ENCODE measurements at places on chromosomes 7 and 10.

- DNase-seq: no peak
Observed at GRCh38 chr7:69596056-69596455, 2.2 kb upstream of the AUTS2 start.

DNA sequence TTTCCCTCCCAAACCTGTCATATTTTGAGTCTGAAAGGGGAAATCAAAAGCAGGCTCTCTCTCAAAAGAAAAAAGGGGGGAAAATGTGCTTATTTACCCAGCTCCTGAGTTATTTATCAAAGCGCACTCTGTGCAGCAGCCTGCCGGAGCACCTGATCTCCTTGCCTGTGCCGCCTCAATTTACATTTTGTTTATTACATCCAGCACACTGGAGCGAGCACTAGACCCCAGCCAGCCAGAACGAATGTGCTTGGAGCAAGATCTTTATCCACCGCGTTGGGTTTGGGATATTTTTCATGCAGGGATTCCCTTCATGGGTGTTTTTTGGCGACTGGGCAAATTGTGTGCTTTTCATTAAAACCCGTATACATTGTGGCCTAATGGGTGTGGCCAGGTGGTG lies 161.9 kb upstream of the INSYN2A start:
- DNase-seq: no peak

- no peak for DNase-seq
Observed at GRCh38 chr7:141660259-141660658, 41.7 kb downstream of the DENND11 start.

GRCh38 chr10:116024271-116024878 lies 248.6 kb downstream of the GFRA1 start:
- no peak for DNase-seq

DNA sequence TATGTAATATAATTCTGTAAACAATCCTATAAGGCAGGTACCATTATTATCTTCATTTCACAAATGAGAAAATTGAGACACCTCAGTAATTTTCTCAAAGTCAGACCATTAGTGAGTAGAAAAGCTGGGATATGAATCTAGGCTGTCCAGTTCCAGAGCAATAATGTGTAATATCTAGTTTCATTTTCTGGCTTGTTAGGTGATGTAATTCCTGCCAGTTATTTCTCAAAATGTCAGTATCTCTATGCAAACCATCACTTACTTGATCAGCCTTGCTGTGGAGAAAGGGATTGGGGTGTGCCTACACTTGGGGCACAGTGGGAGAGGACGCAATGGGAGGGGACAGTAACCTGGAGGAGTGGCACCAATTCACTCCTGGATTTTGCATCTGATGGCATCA lies 157.5 kb downstream of the LYZL1 start:
- DNase-seq: no peak
